Myocyte (in vitro differentiated cells): ENCODE measurements at places on chromosomes 16 and 17. TPM values are rescaled to one million over a fixed set of nuclear protein-coding genes. Genes with fewer than 3 reads are reported as not detected.
A peak's percentile ranks its signal among the peaks of the same experiment; 100 is the strongest.

NME4 gene
- total RNA-seq: 50.3 and 59.1 TPM in 2 replicates

RNF43 gene
- not detected in 2 replicates for total RNA-seq

DNA sequence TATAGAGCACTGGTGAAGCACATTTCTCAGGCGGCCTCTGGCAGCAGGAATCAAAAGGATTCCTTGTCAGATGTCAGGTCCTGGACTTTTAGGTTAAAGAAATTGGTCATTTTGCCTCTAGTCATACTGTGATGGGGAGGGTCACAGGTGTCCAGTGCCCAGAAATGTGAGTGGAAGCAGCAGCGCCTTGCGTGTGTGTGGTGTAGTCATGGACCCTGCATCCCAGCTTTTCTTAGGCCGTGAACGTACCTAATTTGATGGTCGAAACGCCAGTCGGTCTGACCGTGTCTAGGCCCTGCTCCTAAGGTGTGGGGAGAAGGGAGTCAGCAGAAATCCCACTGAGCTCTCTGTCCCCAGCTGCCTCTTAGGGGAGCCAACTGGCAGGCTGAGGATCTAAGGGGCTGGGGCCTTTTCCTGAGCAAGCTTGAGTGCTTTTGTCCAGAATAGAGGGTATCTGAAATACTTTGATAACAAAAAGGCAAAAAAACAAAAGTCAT lies 32.0 kb downstream of the POLR3E start:
- DNase-seq: no peak

DNA sequence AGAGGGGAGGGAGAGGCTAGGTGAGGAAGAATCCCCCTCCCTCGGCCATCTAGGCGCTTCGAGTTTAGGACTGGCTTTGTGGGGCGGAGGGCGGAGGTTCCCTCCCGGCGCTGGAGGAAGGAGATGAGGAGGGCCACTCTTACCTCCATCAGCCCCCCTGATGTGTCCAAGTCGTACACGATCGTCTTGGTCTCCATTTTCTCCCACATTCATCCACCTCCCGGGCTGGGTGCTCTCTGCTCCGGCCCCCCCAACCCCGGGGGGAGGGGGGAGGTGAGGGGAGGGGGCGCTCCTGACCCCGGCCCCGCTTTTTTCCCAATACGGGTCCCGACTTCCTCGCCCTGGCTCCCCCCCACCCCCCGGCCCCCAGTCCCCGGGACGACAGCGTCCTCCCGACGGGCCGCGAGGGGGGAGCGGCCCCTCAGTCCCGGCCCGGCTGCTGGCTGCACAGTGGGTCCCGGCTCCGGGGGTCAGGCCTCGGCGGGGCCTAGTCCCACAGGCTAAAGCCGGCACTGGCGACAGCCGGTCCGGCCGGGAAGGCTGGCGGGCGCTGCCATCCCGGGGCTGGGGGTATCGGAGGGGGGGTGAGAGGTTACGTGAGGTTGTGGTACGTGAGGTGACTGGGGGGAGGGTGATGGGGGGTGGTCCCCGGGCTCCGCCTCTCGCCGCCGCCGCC lies 428 bp downstream of the PHF12 start:
- DNase-seq: no peak

GRCh38 chr16:12459391-12460063 lies 344.2 kb downstream of the CPPED1 start:
- DNase-seq: no peak

HBA1 gene
- 0.83 TPM in 1 of 2 replicates, not detected in the other for total RNA-seq

GUCY2D gene
- not detected in 2 replicates for total RNA-seq

- DNase-seq: no peak
Observed at GRCh38 chr16:85569039-85569614, 44.0 kb upstream of the GSE1 start.

- DNase-seq: no peak
Observed at GRCh38 chr16:67327743-67328142, 1.1 kb downstream of the LRRC36 start.

DNA sequence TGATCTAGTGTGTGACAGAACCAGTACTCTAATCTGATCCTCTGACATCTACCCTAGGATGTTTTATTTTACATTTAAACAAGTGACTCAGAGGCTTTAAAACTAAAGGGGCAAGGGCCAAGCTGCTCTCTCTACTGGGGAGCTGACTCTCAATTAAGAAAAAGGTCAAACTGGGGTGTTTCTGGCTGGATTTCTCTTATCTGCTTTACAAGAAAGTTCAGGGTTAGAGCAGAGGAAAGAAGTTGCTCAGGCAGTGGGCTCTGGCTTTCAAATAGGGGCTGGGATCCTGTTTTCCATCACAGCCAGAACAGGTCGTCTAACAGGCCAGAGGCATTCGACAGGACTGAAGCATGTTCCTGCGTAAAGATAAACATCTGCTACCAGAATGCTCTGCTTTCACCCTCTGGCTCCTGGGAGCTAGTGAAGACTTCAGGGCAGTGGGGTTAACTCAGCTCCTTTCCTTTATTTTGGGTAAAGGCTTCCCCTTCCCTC lies 8.5 kb downstream of the MMP28 start:
- DNase-seq: no peak

- DNase-seq: peak; percentile 95
Observed at GRCh38 chr17:1931844-1932579, 93.1 kb downstream of the RTN4RL1 start.

- peak; percentile 63 for DNase-seq
Observed at GRCh38 chr17:78226759-78227454, 4.5 kb upstream of the TMEM235 start.

GRCh38 chr17:1959871-1960544 lies 65.1 kb downstream of the RTN4RL1 start:
- peak; percentile 34 for DNase-seq

CNTNAP1 gene
- 2.6 and 3.4 TPM in 2 replicates for total RNA-seq

DUSP3 gene
- total RNA-seq: 103 and 104 TPM in 2 replicates

PRKCB gene
- total RNA-seq: not detected in 2 replicates

DNA sequence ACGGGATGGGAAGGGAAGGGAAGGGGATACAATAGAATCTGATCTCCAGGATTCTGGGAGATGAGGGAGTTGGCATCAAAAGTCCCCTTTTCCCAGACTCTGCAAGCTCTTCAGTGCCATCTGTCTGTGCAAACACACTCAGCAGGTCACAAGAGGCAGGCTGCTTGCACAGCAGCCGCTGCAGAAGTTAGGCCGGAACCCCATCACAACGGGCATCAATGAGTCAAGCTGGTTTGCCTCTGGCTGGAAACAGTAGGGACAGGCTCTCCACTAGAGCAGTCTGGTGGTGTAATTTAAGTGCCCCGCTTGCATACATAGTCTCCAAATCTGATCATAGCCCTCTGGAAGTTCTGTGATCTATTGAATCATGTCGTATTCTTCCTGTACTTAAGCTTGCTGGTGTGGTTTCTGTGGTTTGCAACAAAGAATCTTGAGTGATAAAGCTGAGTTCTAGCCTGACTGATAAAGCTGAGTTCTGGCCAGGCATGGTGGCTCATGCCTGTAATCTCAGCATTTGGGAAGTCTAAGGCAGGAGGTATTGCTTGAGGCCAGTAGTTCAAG lies 33.7 kb upstream of the KDM8 start:
- DNase-seq: peak; percentile 34

CHST6 gene
- total RNA-seq: 0.29 and 0.94 TPM in 2 replicates
